ENCODE measurements at places on chromosomes 6 and 20.

DNA sequence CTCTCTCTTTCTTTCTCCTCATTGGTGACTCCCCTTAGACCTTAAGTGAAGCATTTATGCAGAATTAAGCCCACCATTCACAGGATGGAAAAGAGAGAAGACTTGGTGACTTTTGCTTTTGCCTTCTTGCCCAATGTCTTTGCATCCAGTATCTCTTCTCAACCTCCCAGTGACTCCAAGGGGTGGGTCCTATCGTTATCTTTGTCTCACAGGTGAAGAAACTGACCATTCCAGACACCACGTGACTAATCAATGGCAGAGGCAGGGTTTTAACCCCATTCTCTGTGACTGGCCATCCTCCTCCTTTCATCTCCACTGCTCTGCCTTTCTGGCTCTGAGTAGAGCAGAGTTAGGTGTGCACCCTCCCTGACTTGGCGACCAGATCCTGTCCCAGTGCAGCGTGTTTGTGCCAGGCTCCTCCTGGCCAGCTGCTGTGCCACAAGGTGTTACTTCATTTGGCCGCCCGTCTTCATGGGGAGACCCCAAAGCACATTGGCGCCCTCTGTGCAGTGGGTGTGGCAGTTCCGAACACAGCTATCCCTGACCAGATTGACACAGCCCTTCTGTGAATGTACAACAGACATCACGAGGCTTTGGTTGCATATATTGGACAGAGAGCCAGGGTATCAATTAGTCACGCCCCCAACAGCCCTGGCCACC, 501.3 kb downstream of the CD83 start:
- DNase-seq: no peak

GRCh38 chr6:9606435-9607134, 808.3 kb downstream of the TFAP2A start:
- DNase-seq: no peak

GRCh38 chr6:120129228-120129627, 779.7 kb upstream of the MAN1A1 start:
- DNase-seq: no peak

- DNase-seq: no peak
These were observed 68.9 kb upstream of the SCGN start for GRCh38 chr6:25583099-25583498.

DNA sequence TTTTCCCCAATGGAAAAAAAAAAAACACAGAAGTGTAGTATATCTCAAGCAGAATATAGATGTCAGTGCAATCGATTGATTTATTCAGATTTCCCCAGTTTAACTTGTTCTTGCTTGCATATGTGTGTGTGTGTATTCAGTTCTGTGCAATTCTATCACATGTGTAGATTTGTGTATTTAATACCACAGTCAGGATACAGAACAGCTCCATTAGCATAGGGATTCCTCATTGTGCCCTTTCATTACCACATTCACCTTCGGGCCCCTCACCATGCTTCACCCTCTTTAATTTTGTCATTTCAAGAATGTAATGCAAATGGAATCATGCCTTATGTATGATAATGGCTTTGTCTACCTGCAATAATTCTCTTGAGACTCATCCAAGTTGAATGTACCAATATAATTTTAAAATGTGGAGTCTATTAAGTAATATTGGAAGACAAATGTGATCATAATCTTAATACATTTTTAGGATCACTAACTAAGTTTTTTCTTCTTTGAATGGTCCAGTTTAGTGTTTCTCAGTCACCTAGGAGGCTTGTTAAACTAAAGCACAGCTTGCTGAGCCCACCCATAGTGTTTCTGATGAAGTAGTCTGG, 187.9 kb downstream of the TENT5A start:
- DNase-seq: no peak

- DNase-seq: peak; percentile 56
These were observed 20.0 kb upstream of the TRIM27 start for GRCh38 chr6:28943557-28944411.

- no peak for DNase-seq
These were observed 124.7 kb upstream of the SPACA1 start for GRCh38 chr6:87922947-87923330.

- no peak for DNase-seq
These were observed 131.5 kb downstream of the INSM1 start for GRCh38 chr20:20499439-20499838.

DNA sequence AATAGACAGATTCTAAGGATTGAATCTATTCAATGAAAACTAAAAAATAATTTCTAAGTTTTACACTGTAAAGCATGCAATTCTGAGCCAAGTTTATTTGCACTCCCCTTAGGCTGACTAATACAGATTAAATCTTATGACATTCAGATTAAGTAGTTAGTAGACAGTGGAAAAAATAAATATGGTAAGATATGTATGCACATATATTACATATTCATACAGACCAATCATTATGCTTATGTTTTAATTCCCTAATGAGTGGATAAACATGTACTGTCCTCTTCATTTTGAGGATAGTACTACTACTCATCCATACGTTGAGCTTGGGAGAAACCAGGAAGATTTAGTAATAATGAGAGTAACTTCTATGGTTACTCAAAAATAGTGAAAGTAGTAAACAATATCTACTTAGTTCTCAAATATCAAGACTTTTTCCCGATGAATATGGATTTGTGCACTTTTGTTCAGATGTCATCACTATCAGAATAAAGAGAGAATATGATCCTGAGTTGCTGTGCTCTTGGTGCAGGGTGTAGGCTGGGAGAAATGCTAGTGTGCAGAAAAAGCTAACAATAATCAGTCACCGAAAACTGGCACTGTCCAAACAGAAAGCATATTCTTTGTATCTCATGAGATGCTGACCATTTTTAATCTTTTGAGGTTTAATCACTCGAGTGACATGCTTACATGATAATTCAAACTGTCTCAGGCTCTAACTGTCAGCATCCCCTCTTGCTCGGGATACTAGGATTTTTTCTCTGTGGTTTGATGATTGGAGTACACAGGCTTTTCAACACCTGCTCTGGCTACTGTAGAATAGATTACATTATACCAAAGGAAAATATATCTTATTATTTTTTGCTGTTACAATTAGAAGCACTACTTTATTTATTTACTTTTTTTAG, 111.6 kb downstream of the EPHA7 start:
- DNase-seq: no peak

- DNase-seq: no peak
These were observed 223.6 kb downstream of the ANKRD60 start for GRCh38 chr20:58004900-58005299.

- DNase-seq: no peak
These were observed 33.5 kb upstream of the SYNCRIP start for GRCh38 chr6:85676086-85676729.

DNA sequence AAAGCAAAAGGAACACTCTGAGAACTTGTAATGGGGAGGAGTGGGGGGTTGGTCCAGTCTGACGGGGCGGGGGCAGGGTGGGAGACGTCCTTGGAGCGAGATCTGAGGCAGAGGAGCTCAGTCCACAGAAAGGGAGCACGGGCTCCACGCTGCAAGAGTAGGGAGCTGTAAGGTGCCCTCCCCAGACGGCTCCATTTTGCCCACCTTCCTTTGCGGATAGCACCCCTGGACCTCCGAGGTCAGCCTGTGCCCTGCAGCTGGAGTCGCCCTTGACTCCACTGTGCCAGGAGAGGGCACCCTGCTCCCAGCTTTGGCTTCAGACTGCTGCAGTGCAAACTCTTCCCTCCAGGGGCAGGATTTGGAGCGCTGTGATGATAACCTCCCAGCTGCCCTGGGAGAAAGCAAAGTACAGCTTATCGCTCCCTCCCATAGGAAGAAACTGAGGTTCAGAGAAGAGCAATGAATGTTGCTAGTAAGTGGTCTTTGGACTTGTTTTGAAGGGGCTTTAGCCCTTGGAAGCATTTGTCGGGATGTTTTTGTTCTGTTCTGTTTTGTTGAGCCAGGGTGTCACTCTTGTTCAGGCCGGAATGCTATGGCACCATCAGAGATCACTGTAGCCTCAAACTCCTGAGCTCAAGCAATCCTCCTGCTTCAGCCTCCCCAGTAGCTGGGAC, 9.5 kb upstream of the AHCY start:
- peak; percentile 70 for DNase-seq

GRCh38 chr6:9467741-9468140, 947.1 kb downstream of the TFAP2A start:
- DNase-seq: no peak

GRCh38 chr6:160238278-160238711, 20.3 kb downstream of the SLC22A2 start:
- peak; percentile 77 for DNase-seq

GRCh38 chr20:41546535-41546934, 71.6 kb downstream of the CHD6 start:
- no peak for DNase-seq

DNA sequence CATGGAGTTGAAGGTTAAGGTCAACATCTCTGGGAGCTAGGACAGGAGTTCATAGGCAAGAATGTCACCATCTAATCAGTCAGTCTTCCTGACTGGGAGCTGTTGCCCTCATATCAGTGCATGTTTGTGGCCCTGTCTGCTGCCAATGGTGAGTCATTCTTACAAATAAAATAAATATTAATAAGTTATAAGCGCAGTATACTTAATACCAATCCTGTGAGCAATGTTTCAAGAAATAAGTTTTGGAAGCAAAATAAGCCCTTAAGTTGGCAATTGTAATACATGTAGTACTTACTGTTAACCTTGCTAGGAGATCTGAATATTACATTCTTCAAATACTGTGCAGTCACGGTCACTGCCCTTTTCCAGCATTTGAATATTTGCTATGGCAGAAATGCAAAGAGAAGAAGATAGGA, 20.2 kb upstream of the MDGA1 start:
- peak; percentile 40 for DNase-seq

GRCh38 chr20:51354769-51355319, 187.7 kb downstream of the NFATC2 start:
- DNase-seq: peak; percentile 51

DNA sequence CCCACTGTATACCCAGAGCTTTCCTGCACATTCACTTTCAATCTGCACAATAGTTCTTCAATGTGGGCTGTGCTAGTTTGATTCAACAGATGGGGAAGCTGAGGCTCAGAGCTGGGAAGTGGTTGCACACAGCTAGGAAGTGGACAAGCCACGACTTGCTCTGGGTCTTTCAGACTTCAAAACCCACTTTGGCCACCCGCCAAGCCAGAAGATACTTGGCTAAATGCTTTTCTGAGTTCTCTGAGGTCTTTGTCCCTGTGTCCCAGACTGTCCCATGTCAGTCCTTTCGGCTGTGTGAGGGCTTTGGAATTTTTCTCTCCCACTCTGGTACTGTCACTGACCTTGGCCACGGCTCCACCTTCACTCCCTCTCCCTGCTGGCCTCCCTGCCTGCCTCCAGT, 10.6 kb downstream of the PDYN start:
- no peak for DNase-seq

- no peak for DNase-seq
These were observed 32.4 kb downstream of the SLC16A10 start for GRCh38 chr6:111119571-111120329.

DNA sequence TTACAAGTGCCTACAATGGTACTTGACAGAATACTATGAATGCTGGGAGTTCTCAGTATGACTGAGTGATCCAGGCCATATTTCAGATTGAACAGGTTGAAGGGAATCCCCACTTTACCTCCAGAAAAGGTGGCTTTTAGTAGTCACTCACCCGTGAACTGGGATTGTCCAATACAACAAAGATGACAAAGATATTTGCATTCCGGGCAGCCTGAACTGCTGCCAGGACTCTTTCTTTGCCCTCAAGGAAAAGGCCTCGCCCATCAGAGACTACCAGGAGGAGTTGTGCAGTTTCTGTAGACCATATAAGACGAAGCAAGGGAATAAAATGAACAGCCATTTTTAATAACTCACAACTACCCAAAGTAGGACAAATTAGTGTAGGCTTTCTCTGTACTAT, 6.3 kb upstream of the LYRM2 start:
- DNase-seq: peak; percentile 19

DNA sequence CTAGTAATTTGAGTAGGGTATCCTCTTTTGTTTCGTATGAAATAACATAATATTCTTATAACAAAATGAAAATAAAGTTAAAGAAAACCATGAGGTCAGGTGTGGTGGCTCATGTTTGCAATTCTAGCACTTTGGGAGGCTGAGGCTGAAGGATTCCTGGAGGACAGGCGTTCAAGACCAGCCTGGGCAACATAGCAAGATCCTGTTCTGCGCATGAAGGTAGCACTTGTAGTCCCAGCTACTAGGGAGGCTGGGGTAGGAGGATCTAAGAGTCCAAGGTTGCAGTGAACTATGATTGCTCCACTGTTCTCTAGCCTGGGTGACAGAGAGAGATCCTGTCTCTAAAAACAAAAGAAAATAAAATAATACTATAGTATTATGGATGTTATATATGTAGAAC, 145.6 kb downstream of the PDSS2 start:
- no peak for DNase-seq

DNA sequence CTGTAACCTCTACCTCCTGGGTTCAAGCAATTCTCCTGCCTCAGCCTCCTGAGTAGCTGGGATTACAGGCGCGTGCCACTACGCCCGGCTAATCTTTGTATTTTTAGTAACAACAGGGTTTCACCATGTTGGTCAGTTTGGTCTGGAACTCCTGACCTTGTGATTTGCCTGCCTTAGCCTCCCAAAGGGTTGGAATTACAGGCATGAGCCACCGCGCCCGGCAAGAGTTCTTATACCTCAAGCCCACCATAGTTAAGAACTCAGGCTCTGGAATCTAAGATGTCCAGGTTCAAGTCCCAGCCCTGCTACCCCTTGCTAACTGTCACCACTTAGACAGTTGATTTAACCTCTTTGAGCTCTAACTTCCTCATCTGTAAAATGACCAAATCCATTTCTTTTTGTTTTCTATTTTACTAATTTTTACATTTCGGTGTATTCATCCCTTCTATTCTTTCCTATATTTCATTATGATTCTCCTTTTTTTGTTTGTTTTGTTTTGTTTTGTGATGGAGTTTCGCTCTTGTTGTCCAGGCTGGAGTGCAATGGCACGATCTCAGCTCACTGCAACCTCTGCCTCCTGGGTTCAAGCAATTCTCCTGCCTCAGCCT, 104.8 kb upstream of the ZNF217 start:
- no peak for DNase-seq

DNA sequence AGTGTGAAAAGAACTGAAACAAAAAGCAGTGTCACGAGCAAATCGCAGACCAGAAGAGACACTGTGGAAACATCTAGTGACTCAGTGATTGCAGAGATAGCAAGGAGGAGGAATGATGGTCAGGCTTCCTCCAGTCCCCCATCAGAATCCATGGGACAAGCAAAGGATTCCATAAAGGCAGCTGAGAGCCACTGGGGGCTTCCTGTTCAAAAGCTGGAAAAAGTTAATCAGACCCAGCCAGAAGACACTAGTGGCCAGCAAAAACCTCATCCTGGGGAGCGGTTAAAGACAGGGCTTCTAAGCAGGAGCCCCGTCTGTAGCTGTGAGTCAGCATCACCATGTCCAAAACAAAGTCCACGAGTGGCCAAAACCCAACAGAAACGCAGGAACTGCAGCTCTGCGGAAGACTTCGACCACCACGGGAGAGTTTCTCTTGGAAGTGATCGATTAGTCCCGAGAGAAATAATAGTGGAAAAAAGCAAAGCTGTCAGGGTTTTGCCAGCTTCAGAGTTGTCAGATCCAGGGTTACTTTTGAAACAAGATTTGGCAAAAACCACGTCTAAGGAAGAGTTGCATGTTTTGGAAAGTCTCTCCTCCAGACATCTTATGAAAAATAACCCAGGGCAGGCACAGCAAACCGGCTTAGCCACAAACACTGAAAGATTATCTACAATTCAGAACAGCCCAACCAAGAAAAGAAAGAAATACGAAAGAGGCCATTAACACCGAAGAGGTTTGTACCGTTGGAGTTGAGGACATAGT, 51.0 kb downstream of the JAG1 start:
- DNase-seq: no peak

GRCh38 chr6:166221040-166221439, 53.4 kb upstream of the TBXT start:
- DNase-seq: no peak
